IPS DF 6.9 (cell line): ENCODE measurements at places on chromosomes 4 and X.

DNA sequence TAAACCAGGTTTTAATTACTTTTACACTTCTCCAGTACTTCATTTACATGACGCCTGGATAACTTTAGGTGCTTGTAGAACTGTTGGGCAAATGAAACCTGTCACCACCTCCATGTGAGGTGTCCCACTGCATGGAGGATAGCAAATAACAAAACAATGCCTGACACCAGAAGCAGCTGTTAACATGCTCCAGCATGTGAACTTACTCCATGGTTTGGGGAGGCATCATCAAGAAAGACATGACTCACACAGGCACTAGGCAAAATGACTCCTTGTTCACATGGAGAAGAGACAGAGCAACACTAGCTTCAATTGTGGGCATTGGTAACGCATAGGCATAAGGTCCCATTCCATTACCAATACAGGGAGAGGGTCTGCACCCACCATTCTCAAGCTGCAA, 198.1 kb upstream of the F9 start:
- DNase-seq = no peak

DNA sequence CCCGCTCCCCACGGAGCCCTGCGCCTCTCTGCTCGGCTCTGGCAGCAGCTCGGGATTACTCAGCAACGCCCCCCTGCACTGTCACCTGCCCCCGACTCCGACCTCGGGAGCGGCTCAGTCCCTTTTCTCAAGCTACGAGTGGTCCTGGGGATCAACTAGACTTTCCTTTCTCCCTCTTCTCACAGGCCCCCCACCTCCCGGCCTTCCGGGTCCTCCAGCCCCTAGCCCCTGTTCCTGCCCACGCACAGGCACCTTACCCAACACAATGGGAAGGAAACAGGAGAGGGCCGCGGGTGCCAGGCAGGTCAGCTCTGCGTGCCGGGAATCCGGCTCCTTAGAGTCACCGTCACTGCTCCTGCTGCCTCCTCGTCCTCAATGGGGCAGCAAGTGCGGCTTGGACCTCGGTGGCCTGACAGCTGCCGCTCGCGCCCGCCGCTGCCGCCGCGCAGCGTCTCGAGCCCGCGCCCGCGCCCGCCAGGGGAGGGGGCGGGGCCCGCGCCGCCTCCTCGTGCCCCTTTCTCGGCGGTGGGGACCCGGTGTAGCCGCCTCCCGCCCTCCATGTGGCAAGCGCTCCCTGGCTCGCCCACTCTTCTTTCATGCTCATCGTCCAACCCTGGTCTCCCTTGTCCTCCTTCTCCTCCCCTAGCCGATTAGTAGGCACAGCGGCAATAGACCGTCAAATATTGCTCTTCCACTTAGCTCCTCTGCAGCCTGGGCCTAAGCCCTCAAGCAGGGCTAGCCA, at the start of gene RAB9B:
Gene RAB9B (minus strand): TSS at position 455 of the 742 bp plus-strand sequence. CDS start 6,473 bp downstream, outside the sequence.
- DNase-seq = no peak

DNA sequence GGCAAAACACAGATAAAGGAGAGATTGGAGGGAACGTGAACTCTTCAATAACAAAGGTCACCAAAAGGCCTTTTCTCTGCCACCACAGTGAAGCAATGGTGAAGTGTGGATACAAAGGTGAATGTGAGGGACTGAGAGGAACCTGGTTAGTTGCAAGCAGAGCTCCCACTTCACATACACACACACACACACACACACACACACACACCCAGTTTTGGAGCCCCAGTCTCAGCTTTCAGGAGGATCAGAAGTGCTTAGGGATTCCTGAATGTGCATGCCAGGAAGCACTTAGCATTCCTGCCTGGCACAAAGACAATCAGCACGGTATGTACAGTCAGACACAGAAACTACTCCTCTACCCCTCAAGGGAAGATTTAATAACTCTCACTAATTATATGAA, 71.5 kb downstream of the ARHGEF9 start:
- DNase-seq = no peak

DNA sequence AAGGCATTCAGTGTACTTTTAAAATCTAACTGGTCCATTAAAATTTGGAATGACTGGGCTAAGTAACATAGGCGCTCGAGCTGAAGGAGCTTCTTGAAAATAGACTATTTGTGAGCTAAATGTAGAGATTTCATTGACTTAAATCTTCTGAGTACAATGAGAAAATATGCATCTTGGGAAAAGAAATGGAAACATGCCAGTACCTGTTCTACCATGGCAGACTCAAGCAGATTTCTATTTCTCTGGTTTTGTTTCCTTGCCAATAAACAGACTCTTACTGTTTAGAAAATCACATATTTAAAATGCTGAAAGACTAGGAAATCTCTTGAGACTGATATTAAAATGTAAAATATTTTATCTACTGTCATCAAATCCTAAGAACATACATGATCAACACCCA, 678.1 kb downstream of the FAT4 start:
- DNase-seq = no peak

DNA sequence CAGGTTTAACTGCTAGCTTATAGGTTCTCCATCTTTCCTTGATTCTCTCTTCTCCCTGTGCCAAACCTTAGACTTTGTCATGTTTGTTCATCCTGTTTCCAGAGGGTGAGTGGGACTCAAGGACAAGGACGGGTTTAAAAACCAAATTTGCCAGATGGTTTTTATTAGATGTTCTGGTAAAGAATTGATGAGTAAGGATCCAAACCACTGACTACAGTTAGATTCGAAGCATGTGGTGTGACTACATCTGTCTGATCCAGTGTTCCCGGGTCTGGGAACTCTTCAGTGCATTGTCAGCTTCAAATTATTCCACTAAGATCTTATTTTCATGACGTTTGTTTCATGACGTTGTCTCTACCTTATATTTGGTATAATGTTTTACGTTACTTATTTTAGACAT, 37.5 kb downstream of the MTMR1 start:
- no peak for DNase-seq

- DNase-seq = no peak
Measured at GRCh38 chrX:34884817-34885216, 57.8 kb upstream of the FAM47B start.
